ENCODE measurements at places on chromosomes 2 and 18. TPM values are rescaled to one million over a fixed set of nuclear protein-coding genes. Genes with fewer than 3 reads are reported as not detected.

GKN1 gene
- total RNA-seq: not detected

CFC1 gene
- total RNA-seq: not detected

ACVR1C gene
- 0.12 TPM for total RNA-seq

TGFA gene
- total RNA-seq: 4.3 TPM

TUBA3D gene
- total RNA-seq: not detected

SLC9A4 gene
- not detected for total RNA-seq

CNTNAP5 gene
- not detected for total RNA-seq

PMAIP1 gene
- 50.3 TPM for total RNA-seq

TMEM17 gene
- total RNA-seq: 3.5 TPM

IL1B gene
- 57.5 TPM for total RNA-seq

ANTXR1 gene
- 69.7 TPM for total RNA-seq

PLB1 gene
- 1.6 TPM for total RNA-seq

MAP2 gene
- total RNA-seq: 4.9 TPM

RGPD5 gene
- 28.5 TPM for total RNA-seq

GRHL1 gene
- total RNA-seq: 0.36 TPM
